ENCODE measurements at places on chromosomes 4 and X. TPM values are rescaled to one million over a fixed set of nuclear protein-coding genes. Genes with fewer than 3 reads are reported as not detected.

Gene EMCN
- total RNA-seq: not detected

Gene SASH3
- total RNA-seq: not detected

Gene ZXDA
- 1.7 TPM for total RNA-seq

Gene MORC4
- 17.8 TPM for total RNA-seq

Gene UGT2B10
- total RNA-seq: not detected

Gene GPC4
- 3.3 TPM for total RNA-seq

Gene SCLT1
- 9.0 TPM for total RNA-seq

Gene UGT2A1
- not detected for total RNA-seq

Gene DSPP
- total RNA-seq: not detected

Gene IL3RA
- total RNA-seq: not detected

Gene PRRG1
- total RNA-seq: 14.4 TPM

Gene GABRQ
- under 0.01 TPM for total RNA-seq

Gene GNRHR
- not detected for total RNA-seq

Gene ADH7
- 14.7 TPM for total RNA-seq

Gene TCEAL2
- total RNA-seq: 0.09 TPM

Gene FTSJ1
- 65.0 TPM for total RNA-seq

Gene ADAMTS3
- total RNA-seq: 0.42 TPM

Gene SPOCK3
- 3.5 TPM for total RNA-seq

Gene DUX4
- total RNA-seq: not detected

Gene MID1
- 11.8 TPM for total RNA-seq

Gene SORCS2
- total RNA-seq: 0.93 TPM

Gene AKAP14
- total RNA-seq: not detected

Gene NPNT
- 7.1 TPM for total RNA-seq

Gene FABP2
- not detected for total RNA-seq

Gene EXOC1L
- total RNA-seq: not detected

Gene AMOT
- 0.07 TPM for total RNA-seq

Gene HTN1
- not detected for total RNA-seq

Gene TCEANC
- 1.3 TPM for total RNA-seq

Gene TMEM185A
- 16.3 TPM for total RNA-seq

Gene LRRC66
- not detected for total RNA-seq

Data from airway epithelial cell (primary cell).